CD8-positive, alpha-beta T cell (primary cell): ENCODE measurements at places on chromosomes 12 and 14.

GRCh38 chr12:56129942-56130495 is 2.0 kb downstream of the ESYT1 start:
- DNase-seq = no peak

DNA sequence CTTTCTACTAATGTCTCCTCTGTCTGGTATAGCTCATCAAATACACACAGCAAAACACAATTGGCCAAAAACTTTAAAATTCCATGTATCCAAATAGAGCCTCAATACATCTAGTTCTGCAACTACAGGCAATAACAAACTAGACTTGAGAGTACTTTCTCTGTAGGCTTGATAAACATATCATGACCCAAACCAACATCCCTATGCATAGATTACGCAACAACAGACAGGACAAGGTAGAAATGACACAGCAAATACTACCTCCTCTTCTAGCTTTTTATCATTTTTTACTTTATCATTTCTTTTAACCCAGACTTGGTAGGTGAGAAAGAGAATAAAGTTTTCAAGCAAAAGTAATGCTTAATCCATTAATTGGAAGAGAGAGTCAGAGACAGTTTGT is 41.8 kb downstream of the EML5 start:
- DNase-seq = no peak

DNA sequence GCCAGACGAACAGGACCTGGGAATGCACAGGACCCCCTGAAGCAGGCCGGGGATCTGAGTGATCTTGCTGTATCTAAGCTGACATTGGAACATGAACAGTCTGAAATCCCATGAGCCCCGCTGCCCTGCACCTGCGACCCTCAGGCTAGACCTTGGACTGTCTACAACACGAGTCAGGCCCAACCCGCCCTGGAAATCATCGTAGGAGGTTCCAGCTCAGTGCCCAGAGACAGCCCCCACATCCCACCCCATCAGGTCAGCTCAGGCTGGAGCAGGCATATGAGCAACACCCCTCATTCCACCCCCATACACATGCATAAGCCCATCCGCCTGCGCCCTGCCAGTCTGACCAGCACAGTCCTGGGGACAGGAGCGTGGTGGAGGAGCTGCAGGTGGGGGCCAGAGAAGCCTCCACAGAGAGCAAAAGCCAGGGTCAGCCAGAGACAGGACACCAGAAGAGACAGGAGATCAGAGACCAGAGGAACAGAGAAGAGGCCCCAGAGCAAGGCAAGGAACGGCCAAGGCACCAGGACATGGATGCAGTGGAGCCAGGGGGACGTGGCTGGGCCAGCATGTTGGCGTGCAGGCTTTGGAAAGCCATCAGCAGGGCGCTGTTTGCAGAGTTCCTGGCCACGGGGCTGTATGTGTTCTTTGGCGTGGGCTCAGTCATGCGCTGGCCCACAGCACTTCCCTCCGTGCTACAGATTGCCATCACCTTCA is at the start of gene AQP6:
Gene AQP6 (plus strand): TSS at position 307 of the 720 bp plus-strand sequence. CDS start 227 bp downstream, at position 534.
- no peak for DNase-seq

- no peak for DNase-seq
These were observed 27.7 kb downstream of the JKAMP start for GRCh38 chr14:59511916-59512575.

GRCh38 chr12:127911291-127911690 is 355.7 kb upstream of the TMEM132C start:
- DNase-seq = no peak

GRCh38 chr12:91882910-91883309 is 262.7 kb downstream of the BTG1 start:
- DNase-seq = no peak

DNA sequence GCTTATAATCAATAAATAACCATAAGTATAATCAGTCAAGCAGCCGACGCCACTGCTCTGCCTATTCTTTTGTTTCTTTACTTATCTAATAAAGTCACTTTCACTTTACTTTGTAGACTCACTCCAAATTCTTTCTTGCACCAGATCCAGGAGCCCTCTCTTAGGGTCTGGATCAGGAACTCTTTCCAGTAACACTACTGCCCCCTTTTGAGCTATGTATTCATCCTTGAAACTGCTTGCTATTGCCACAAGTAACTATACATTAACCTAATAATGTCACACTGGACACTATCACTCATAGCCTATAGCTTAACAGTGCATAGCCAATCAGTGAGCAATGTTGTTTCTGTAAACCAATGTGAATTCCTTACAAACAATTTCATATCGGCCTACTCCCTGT is 2.8 kb upstream of the NID2 start:
- DNase-seq = no peak

DNA sequence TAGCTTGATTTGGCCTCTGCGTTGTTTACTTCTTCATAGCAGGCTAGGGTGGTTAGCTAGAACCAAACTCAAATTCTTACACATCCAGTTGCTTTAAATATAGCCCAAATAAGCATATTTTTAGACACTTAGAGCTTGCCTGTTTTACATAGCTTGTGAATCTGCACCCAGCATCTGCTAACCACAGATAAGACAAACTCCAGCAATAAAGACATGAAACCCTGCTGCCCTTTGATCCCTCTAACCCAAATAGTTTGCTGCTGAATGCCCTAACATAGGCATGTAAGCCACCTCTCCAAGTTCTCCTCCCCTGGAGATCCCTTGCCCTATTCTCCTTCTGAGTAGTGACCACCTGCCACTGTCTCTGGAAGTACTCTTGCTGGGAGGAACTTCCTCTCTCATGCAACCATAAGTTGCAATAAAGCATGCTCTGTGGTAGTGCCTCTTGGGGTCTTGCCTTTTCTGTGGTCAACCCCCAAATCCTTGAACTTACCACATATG is 185.6 kb downstream of the TMEM117 start:
- no peak for DNase-seq

- DNase-seq = no peak
These were observed 690.9 kb upstream of the LMO3 start for GRCh38 chr12:17296882-17297281.

DNA sequence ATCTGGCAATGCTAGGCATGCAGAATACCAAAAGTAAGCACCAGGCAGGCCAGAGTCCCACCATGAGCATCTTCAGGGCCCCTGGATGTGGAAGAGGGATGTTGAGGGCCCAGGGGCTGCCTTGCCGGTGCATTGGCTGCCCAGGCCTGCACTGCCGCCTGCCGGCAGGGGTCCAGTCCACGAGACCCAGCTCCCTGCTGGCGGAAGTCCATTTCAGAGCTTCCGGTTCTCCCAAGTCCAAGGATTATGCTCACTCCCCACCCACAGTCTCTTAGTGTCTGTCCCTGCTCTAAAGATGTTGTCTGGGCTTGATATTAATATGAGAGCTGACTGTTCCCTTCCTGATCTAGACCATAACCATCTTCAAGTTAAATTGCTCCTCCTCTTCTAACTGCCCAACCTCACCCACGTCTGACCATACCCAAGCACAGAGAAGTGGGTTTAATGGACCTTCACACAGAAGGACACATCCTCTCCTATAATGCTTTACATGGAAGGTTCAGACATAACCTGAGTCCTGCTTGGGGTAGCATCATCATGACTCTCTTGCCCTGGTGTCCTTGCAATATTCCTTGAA is 117.4 kb downstream of the DAD1 start:
- no peak for DNase-seq

GRCh38 chr12:107632246-107632645 is 53.4 kb upstream of the PWP1 start:
- DNase-seq = no peak

DNA sequence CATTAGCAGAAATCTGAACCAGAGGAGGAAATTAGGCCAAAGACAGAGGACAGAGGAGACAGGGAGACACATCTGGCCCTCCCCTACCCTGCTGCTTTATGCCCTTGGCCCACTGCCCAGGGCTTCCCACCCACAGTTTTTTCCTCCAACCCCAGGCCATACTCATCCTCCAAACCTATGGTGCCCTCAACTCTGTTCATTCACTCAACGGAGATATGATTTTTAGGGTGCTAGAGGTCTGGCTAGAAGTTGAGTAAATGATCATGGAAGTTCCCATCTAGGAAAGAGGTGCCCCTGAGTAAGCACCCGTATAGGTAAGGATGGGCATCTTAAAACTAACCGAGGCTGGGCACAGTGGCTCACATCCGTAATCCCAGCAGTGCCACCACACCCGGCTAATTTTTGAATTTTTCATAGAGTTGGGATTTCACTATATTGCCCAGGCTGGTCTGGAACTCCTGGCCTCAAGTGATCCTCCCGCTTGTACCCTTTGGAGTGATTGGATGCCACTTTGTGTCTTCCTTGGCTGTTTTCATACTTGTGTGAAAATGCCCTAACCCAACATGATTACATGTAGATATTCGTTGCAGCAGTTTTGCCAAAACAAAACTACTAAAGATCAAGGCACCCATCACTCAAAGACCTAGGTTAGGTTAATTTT is 4.4 kb downstream of the KRT18 start:
- no peak for DNase-seq

DNA sequence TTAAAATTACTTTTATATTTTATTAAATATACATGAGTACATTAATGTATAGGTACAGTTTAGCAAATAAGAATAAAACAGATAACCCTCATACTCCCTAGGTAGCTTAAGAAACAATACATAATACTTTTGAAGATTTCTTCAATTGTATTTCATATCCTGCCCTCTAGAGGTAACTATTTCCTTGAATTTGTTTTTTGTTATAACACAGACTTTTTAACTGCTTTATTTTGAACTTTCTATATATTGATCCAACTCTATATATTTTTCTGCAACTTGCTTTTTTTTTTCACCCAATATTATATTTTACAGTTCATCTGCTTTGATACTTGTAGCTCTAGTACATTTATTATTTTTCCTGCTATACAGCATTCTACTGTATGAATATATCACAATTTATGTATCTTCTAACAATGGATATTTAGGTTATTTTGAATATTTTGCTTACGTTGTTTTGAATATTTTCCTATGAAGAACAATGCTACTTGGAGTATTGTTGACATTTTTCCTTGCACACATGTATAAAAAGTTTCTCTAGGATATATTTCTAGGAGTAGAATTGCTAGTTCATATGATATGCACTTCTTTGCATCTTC is 72.8 kb upstream of the ABCD2 start:
- no peak for DNase-seq

DNA sequence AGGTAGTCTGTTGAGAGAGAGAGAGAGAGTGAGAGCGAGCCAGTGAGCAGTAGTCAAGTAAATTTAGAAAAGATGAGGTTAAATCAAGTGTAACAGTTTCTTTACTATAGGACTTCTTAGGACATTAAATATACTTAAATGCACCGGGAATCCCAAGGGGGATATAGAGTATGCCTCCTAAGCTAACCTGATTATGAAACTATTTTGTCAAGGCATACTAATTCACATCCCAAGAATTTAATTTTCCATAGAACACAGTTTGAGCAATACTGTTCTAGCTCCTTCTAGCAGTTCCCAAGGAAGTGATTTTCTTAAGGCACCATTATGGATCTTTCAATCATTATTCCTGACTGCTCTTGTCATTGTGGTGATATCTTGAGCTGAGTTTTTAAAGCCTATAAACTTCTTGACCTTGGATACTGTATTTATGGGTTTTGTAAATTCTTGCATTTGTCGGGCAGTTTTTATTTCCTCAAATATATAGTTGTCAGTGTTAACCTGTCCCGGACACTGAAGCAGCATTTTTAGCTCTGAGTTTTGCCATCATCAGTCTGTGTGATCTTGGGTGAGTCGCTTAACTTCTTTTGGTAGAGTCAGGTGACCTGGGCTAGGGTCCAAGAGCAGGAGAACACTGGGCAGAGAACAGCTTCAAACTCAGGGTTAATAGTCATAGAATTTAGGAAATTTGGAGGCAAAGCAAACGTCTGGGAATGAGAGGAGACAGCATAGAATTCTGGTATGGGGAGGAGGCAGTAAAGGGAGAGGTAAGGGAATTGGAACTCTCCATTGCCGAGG is 196.5 kb upstream of the FRMD6 start:
- DNase-seq = no peak

DNA sequence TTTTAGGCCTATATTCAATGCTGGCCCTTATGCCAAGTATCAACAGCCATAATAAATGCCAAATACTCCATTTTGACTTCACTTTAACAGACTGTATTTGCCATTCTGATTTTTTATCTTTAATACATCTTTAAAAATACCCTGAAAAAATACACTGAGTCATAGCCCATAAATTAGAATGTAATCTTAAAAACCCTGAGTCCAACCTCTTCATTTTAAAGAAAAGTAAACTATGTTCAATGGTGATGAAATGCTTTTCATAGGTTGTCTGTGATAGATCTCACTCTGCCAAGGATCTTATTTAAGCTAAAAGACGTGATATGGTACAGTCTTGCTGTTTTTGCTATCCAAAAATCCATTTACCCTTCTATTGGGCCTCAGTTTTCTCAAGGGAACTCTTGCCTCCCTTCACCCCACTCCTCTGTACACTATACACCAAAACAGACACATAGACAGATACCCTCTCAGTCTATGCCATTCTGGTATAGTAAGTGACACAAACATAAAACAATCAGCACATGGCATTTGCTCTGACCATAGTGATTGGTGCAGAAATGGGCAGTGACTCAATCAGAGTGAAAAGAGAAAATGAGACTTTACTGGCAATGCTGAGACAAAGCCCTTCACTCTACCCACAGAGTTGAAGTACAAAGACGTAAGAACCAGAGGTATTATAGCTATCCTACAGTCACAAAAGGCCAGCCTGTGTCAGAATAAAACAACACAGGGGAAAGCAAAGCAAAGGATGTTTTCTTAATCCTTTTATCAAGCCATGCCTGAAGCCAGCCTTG is 49.1 kb downstream of the BTG1 start:
- DNase-seq = no peak

GRCh38 chr12:125136702-125137101 is 71.5 kb downstream of the AACS start:
- DNase-seq = no peak

DNA sequence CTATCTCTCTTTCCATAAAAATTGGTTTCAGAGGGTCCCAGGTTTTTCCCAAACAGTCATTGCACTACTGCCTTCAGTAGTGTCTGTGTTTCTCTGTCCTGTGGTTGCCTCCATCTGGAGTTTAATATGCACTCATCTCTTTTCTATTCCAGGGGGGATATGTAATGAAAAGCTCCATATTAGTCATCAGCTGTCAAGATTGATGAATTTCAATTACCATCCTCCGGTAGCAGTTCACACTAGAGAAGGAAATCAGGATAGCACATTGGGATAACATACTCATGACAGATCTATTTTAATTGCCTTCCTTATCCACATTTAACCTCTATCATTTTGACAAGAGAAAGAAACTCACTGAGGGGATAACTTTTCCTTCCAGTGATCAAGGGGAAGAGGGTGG is 589.0 kb upstream of the SEL1L start:
- no peak for DNase-seq

- no peak for DNase-seq
These were observed 20.9 kb downstream of the ACVR1B start for GRCh38 chr12:51972422-51972812.

GRCh38 chr12:2185751-2186341 is 133.1 kb downstream of the CACNA1C start:
- no peak for DNase-seq

- DNase-seq = no peak
These were observed 14.3 kb downstream of the FNTB start for GRCh38 chr14:65000898-65001591.
